Prostate gland (tissue), 2 donors: ENCODE measurements at places on chromosomes 12 and 14. TPM values are rescaled to one million over a fixed set of nuclear protein-coding genes. Genes with fewer than 3 reads are reported as not detected.

GRIP1 gene
- total RNA-seq = 5.2 TPM

CNTN1 gene
- total RNA-seq = 16.3 TPM

COQ5 gene
- total RNA-seq = 26.7 TPM

GRCh38 chr14:52115286-52115685, 46.4 kb upstream of the NID2 start:
- no peak for DNase-seq

DNA sequence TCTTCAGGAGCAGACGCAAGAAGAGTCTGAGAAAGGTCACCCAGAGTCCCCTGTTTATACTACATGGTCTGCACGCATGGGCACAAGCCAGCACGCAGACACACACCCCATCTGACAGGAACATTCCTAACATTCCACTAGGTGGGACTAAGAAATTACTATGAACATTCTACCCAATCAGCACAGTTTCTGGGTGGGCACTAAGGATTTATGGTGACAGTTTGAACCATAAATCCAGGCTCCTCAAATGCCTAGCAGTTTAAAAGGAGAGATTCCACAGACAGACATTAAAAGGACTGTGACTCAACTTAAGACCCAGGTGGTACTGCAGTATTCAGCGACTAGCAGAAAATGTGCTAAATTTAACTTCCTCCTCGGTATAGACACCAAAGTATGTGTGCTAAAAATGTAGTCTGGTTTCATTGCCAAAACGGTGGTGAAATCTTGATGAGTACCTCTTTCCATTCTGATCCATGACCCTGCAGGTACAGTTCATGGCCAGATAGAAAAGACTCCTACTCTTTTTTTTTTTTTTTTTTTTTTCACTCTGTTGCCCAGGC, 16.2 kb downstream of the ABHD4 start:
- peak; percentile 50 for DNase-seq

GRCh38 chr14:75877292-75877691, 104.5 kb downstream of the TGFB3 start:
- no peak for DNase-seq

DNA sequence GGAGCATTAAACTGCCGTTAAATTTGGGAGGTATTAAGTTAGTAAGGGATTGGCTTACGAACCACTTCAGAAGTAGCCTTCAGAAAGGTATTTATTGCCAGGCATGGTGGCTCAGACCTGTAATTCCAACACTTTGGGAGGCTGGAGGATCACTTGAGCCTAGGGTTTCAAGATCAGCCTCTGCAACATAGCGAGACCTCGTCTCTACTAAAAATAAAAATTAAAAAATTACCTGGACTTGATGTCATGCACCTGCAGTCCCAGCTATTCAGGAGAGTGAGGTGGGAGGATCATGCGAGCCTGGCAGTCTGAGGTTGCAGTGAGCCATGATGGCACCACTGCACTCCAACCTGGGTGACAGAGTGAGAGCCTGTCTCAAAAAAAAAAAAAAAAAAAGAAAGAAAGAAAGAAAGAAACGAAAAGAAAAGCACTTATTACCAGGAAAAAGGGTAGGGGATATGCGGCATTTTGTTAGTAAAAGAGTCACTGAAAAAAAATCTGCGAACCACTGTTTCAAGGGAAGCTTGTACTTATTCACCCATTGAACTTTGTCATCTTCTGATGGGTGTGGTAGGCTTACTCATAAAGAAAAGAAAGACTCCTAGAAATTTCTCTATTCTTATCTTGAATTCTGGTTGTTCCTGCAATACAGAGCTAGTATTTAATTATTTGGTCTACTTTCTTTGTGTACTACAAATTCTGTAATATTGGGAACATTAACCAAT, 33.6 kb upstream of the PLEKHA5 start:
- DNase-seq = no peak

PLD4 gene
- total RNA-seq = 1.2 TPM

- DNase-seq = no peak
Measured at GRCh38 chr12:116257215-116257614, 20.3 kb downstream of the MED13L start.

GRCh38 chr12:93802698-93803423, 125.7 kb downstream of the CRADD start:
- DNase-seq = no peak

DNA sequence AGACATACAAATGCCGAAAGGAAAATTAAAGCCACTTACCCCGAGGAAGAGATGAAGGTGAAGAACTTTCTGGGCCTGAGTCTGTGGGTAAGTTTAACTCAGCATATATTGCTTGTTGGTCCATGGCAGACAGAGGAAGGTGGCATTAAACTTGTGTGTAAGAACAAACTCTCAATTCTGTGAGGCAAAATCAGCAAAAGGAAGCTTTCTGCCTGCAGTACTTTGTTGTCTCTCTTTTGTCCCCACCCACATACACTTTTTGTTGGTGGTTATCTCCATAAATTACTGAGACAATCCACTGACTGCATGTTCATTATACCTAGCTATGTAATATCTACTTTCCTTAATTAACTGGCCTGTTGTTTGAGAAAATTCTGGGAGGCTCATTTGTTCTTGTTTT, at the start of gene KLRB1:
TSS of gene KLRB1 (minus strand) at position 201 of the 400 bp plus-strand sequence. CDS start at position 124, 77 bp downstream.
- no peak for DNase-seq

GARIN6 gene
- 1.1 TPM for total RNA-seq

PITPNM2 gene
- total RNA-seq = 15.7 TPM

DNA sequence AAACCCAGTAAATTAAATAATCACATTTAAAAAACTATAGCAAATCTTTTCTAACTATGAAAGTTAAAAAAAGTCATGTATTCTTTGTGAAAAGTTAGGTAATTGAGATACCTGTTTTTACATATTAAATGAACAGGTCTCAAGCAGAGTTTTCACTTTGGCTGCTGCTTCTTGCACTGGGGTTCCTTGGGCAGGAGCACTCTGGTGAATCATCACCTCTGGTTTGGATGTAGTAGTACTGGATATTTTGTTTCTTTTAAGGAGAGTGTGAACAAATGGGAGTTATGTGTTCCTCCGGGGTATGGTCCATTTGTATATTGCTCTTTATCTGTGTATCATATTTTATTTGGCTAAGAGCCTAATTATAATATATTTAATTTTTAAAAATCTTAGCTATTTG, 82.7 kb downstream of the FUT8 start:
- no peak for DNase-seq

LRP1-AS gene
- total RNA-seq = not detected

ARHGDIB gene
- 65.9 TPM for total RNA-seq

DNA sequence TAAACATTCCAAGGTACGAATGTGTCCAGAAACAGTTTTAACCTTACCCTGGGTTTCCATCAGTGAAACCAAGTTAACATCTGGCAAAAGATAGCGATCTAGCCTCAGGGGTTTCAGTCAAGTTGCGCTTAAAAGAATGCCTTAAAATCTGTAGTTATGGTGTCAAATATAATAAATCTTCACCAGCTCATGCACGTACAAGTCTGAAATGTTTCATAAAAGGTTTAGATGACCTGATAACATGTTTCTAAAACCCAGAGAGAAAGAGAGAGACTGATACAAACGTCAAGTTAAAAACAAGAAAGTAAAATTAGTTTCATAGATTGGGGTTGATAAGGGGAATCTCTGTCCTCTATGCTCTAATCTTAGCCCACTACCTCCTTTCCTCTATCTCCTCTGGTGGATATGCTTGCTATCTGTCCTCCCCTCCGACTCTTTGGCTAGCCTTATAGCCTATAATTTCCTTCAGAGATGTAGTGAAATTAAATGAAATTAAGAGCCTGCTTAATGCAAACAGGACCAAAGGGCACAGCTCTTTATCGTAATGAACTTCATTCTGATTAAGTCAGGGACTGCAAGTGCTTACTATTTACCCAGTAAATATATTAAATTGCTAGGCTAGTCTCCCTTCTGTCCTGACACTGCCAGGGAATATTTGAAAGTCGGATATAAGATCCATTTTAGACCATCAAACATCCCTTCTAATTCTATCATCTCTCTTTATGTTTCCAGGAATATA, 18.4 kb upstream of the FOS start:
- DNase-seq = no peak

NUAK1 gene
- 16.0 TPM for total RNA-seq

GRCh38 chr12:13288501-13288900, 92.0 kb downstream of the EMP1 start:
- no peak for DNase-seq

BICDL1 gene
- total RNA-seq = 8.6 TPM

GRCh38 chr14:100714258-100714892, 12.3 kb upstream of the DLK1 start:
- DNase-seq = no peak

- no peak for DNase-seq
Measured at GRCh38 chr12:95673576-95673975, 117.0 kb downstream of the NTN4 start.

- no peak for DNase-seq
Measured at GRCh38 chr12:67069451-67070306, 199.5 kb upstream of the CAND1 start.
